HuH-7.5 (cell line): ENCODE measurements at places on chromosomes 3 and 15.
A peak's percentile ranks its signal among the peaks of the same experiment; 100 is the strongest.

DNA sequence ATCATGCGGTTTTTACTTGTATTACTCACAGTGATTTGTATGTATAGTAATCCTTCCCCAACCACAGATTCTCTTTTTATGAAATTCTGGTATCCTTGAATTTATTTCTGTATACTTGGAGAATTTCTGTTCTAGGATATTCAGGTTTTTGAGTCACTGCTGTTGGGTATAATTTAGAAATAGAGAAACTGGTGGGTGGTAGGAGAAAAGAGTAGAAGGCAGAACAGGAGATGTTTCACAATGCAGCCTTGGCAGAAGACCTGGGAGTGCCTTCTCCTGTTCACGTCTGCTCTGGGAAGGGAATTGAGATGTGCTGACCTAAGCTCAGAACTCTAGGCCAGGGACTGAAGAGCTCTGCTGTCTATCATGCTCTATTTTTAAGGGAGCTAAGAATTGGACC is 193.6 kb downstream of the EPHB1 start:
- no peak for DNase-seq

- DNase-seq: no peak
Measured at GRCh38 chr3:46615050-46615775, 2.9 kb downstream of the FAM240A start.

GRCh38 chr3:112136959-112137693 is 4.1 kb upstream of the GCSAM start:
- peak; percentile 11 for DNase-seq

DNA sequence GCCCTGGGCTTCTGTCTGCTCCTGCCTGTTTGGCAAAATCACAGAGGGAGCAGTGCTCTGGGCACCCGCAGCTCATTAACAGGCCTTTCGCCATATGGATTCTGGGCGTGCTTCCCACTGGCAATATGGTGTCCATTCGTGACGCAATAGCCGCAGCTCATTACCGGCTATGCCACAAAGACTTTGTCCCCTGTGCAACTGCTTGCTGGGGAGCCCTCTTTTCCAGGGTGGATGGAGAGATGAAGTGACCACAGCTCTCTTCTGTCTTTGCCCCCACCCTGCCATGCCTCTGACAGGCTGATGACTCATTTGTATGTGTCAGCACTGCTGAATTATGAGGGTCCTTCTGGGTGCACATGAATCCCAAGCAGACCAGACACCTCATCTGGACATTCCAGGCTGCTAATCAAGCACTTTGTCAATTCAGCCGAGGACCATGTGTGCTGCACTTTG is 214.3 kb upstream of the FEZF2 start:
- no peak for DNase-seq

DNA sequence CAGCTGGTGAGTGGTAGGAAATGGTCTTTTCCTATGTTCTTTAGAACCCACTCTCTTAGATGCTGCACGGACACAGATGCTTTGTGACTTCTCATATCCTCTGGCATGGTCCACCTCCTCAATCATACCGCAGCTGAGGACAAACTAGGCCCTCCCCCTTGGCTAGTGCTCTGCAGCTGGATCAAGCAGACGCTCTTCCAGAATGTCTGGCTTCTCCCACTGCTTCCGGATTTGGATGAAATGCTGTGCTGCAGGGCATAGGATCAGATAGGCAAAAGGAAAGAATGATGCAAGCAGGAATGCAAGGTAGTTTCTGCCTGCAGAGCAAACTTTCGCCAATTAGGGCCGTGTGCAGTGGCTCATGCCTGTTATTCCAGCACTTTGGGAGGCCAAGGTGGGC is 75.7 kb upstream of the SLC4A7 start:
- DNase-seq: peak; percentile 12

DNA sequence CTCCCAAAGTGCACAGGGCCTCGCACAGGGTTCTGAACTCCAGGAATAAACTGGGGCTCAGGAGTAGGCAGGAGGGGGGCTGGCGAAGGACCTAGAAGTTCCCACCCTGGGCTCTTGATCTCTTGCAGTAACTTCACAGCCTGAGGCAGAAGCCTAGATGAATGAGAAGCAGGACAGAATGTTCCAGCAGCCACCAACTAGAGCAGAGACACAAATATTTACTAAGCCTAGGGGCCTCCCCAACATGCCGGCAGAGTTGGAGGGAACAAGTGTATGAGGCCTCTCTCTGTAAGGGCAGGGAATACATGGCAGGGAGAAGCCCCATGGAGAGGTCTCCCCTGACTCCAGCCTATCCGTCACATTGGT is 25.3 kb upstream of the C15orf39 start:
- no peak for DNase-seq

GRCh38 chr15:88113613-88114308 is 142.8 kb downstream of the NTRK3 start:
- DNase-seq: no peak

- DNase-seq: no peak
Measured at GRCh38 chr3:49804141-49805041, 1.3 kb downstream of the INKA1 start.

- no peak for DNase-seq
Measured at GRCh38 chr15:45314960-45315359, 62.9 kb downstream of the SLC28A2 start.

GRCh38 chr3:177936721-177937120 is 599.5 kb upstream of the KCNMB2 start:
- no peak for DNase-seq

DNA sequence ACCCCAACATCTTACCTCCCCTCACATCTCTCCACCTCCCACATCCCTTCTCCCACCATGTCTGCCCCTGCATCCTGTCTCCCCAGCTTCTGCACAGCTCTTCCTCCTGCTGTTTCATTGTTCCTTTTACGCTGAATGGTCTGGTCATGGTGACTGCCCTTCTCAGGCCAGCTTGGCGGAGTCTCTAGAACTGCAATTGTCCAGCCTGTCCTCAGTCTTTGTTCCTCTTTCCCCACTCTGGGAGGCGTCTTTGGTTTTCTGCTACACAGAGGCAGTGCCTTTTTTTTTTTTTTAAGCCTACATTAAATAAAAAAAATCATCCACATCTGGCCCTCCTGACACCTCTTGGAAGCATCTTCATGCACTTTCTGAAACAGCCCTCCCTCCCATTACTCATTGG is 49.1 kb upstream of the SEC22A start:
- DNase-seq: no peak

GRCh38 chr3:192352142-192352541 is 375.2 kb downstream of the FGF12 start:
- DNase-seq: no peak

- peak; percentile 82 for DNase-seq
Measured at GRCh38 chr3:10772271-10773161, 43.5 kb upstream of the SLC6A11 start.

- DNase-seq: peak; percentile 76
Measured at GRCh38 chr15:78808550-78808949, 2.7 kb downstream of the ADAMTS7 start.

DNA sequence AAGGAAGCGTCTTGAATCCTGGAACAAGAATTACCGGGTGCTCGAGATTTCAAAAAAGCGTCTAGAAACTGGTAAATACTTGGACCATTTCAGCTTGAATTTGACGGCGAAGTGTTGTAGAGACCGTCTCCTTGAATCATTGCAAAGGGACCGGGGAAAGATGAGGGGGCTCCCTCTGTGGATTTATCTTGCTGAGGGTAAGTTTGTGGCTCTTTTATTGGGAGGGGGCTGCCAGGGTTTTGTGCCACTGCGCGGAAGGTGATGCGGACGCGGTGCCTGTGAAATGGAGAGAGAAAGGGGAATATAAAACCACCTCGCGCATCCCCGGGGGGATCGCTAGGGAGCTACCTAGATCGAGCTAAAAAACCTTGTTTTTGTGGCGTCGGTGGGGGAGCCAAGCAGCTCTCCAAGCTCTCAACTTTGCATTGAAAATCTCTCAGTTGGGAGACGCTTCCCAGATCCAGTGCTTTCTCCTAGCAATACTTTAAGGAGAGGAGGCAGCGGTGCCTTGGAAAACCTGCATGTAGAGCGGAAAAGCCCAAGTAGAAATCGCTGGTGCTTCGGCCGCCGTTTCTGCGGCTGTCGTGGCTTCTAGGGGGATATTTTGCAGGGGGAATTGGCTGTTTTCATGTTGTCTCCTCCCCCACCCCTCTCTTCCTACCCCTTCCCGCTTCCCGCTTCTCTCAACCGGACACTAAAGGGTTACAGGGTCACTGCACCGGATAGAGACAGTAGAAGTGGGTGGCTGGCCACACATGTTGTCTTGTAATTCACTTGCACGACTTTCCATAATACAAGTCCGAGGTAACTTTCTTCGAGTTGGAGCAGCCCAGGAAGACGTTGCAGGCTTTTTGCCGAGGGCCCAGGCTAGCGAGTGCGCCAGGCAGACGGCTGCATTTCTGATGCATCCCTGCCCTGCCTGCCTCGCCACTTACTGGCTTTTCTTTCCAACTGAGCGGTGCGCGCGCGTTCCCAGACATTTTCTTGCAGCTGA is 187.6 kb downstream of the NLGN1 start:
- no peak for DNase-seq

GRCh38 chr3:191240486-191240885 is 41.4 kb downstream of the OSTN start:
- no peak for DNase-seq

DNA sequence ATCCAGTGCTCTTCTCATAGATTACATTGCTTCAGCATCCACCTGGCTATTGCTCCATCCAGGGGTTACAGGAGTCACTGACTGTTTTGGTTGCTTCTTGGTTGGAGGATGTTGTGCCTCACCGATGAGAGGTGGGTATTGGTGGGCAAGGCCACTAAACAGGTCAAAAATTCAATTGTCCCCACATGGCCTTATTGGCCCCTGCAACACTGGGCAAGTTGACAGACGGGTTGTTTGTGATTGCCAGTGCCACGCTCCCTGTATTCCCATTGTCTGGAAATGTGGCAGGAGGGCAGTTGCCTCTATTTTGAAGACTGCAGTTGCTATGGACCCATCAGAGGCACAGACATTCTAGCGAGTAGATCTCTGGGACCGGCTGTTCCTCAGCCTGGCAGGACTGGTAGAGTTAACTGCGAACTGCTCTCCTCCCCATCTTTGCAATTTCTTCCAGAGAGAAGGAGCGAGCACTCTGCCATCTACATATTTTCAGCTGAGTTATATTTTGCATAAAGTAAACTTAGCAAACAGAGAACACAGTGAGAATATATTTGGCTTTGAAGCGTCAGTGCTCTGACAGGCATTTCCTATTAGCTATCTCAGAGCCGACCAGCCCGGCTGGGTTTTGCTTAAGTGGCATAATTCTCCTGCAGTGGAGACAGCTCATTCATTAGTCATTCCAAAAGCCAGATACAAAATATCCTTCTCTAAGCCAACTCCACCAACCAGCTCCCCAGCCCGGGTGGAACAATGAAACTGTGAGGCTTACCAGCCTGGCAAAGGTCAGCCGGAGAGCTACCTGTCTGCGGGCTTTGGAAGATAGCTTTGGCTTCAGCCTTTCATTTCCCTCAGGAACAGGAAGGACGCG is 26.0 kb upstream of the MAGEF1 start:
- DNase-seq: no peak

DNA sequence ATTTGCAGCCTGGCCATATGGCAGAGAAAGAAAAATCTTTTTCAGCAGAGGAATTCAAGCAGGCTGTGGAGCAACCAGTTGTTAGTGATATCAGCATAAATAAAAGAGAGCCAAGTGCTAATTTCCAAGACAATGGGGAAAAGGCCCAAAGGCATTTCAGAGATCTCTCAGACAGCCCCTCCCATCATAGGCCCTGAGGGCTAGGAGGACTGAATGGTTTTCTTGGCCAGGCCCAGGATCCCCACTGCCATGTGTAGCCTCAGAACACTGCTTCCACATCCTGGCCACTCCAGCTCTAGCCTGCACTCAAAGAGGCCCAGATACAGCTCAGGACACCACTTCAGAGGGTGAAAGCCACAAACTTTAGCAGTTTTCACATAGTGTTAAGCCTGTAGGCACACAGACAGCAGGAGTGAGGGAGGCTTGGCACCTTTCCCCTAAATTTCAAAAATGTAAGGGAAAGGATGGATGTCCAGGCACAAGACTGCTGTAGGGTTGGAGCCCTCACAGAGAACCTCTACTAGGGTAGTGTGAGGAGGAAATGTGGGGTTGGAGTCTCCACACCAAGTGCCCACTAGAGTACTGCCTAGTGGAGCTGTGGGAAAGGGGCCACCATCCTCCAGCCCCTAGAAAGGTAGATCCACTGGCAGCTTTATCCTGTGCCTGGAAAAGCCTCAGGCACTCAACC is 191.4 kb downstream of the TBL1XR1 start:
- DNase-seq: no peak

GRCh38 chr3:140842984-140843649 is 98.5 kb upstream of the SLC25A36 start:
- no peak for DNase-seq

- no peak for DNase-seq
Measured at GRCh38 chr3:120113128-120114116, 19.2 kb upstream of the GSK3B start.

DNA sequence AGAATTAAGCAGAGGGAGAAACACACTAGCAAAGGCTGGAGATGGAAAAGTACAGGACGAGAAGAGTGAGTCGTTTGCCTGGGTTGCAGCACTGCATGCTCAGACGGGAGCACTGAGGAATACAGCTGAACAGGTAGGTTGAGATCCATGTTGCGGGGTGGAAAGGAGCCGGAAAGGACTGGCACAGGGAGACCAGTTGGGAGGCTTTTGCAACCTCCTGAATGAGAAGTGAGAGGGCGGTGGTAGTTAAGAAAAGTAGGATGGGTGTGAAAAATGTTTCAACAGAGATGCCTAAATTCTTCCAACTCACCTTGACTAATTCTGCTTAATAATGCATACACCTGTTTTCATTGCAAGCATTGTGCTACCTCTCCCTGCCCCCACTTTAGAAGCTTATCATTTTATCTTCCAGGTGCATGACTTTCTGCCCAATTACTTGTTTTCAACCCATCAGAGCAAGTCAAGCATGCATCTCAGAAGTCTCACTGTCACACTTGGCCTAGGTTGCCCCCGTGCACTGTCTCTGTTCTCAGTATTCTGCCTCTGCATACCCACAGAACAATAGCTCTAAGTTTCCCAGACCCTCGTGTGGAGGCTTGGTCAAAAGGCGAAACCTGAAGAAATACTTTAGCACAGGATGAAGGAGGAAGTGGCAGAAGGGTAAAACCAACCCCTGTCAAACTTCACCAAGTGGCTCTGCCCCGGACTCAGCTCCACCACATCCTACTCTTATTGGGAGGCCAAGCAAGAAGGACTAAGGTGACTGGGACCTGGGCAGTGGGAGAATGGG is 199.3 kb upstream of the BCL6 start:
- no peak for DNase-seq

GRCh38 chr3:99780749-99781148 is 36.9 kb upstream of the CMSS1 start:
- no peak for DNase-seq
